ENCODE measurements at places on chromosomes 13 and 19.

GRCh38 chr13:75797239-75797638 lies 161.1 kb downstream of the LMO7 start:
- no peak for DNase-seq

DNA sequence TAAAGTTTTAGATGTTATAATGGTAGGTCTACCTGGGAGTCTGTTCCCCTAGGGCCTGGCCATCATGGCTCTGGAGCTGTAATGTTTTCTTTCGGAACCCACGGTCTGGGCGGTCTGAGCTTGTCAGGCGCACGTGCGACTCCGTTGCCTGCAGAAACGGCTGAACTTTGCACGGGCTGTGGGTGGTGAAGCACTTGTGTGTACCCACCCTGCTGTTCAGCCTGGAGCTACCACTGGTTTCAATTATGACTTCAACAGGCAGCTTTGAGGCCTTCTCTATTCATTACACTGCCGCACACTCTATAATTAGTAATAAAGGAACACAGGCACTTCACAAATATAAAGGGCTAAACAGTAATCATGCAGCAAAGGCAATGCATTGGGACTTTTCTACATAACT lies 6.0 kb downstream of the PCDH8 start:
- no peak for DNase-seq

DNA sequence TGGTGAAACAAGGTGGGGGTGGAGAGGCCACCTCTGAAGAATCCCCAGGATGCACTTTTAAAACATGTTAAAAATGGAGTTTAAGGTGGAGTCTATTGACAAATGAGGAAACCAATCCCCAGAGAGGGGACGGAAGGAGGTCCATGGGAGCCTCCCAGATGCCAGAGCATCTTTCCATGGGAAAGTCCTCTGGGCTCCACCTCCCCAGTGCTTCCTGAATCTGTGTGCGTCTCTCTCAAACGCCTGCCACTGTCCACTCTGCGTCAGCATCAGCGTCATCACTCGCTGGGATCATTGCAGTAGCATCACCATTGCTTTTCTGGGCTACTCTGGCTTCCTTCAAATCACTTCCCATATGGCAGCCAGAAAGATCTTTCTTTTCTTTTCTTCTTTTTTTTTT lies 6.2 kb downstream of the GPR4 start:
- no peak for DNase-seq

- no peak for DNase-seq
These were observed 44.6 kb downstream of the ANKRD27 start for GRCh38 chr19:32630338-32630737.

- DNase-seq: no peak
These were observed 347.3 kb downstream of the TEX29 start for GRCh38 chr13:111667757-111668156.

DNA sequence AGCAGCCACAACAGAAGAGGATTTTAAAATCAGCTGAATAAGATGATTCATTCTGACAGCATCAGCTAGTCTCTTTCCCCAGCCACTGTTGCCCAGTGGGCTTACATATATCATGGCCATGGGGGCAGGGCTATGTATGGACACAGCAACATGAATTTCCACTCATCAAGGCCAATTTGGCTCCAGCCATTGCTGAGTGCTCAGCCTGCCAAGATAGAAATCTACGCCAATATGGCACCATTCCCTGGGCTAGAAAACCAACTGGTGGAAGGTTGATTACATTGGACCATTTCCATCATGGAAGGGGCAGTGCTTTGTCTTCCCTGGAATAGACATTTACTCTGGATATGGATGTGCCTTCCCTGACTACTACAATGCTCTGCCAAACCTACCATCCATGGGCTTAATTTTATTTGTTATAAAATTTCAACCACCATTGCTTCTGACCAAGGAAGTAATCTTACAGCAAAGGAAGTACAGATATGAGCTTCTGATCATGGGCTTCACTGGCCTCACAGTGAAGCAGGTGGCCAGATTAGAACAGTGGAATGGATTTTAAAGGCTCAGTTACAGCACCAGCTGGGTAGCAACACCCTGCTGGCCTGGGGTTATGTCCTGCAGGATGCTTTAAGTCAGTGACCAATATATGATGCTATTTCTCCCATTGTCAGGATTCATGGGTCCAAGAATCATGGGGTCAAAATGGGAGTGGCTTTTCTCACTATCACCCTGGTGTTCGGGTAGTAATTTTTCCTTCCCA lies 9.8 kb upstream of the ALOX5AP start:
- DNase-seq: no peak

- no peak for DNase-seq
These were observed 68.2 kb downstream of the LRCH1 start for GRCh38 chr13:46621133-46621532.

DNA sequence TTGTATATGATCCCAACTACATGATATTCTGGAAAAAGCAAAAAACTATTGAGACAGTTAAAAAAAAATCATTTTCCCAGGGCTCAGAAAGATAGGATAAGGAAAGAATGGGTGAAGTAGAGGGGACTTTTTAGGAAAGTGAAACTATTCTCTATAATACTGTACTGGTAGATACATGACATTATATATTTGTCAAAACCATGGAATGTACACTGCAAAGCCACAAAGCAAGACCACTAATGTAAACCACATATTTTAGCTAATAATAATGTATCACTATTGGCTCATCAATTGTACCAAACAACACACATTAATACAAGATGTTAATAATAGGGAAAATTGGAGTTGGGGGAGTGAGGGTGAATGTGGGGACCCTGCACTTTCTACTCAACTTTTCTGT lies 182.6 kb downstream of the EFNB2 start:
- DNase-seq: no peak

GRCh38 chr19:6343462-6343861 lies 10.1 kb upstream of the ACER1 start:
- no peak for DNase-seq

DNA sequence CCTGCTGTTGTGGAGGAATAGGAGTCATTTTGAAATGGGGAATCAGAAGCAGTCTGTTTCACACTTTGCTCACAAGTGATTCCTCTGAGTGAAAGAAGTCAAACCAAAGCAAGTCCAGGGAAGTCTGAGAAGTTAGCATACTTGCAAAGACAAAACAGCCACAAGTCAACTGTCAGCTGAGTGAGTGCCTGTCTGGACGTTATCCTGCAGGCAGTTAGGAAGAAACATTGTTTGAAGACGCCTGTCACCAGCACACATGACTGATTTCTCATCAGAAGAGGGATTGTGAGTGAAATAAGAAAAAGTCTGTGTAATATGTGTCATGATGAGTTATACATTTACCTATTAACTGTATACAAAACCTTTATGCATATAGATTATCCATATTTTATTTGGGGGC lies 153.5 kb downstream of the KCNRG start:
- no peak for DNase-seq

GRCh38 chr13:50130123-50130946 lies 115.1 kb downstream of the KCNRG start:
- peak; percentile 65 for DNase-seq

GRCh38 chr19:33627962-33628839 lies 6.4 kb downstream of the CHST8 start:
- no peak for DNase-seq

Data from HuH-7.5 (cell line).